Heart left ventricle (tissue), 16 donors: ENCODE measurements at places on chromosomes 12 and 14.

GRCh38 chr12:116161588-116161987, 115.9 kb downstream of the MED13L start:
- DNase-seq: no peak

DNA sequence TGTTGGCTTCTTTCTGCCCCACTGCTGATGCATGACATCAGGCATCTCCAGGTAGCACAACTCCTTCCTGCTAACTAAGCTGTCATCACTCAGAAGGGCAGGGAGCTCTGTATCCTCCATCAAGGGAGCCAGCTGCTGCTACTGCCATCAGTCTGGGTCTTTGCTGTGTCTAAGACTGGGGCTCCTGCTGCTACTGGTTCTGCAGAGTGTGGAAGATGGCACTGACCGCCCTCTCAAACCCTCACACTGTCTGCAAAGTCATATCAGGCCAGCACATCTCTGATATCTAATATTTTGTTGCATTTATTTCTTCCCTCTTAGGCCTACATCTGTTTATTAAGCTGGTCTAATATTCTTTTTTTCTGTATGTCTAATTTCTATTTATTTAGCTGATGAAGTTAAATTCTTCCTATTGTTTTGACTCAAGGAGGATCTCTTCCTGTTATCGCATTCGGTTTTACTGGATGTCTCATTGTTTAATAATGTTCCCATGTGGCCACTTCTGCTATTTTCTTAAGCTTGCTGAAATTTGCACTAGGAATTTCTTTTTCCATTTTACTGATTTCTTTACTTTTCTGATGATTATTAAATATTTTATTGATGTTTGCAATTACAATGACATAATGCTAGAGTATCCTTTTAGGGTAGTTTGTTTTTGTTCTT, 7.6 kb upstream of the E2F7 start:
- DNase-seq: no peak

GRCh38 chr12:88419794-88420193, 160.5 kb downstream of the KITLG start:
- no peak for DNase-seq

- DNase-seq: no peak
Observed at GRCh38 chr14:73686901-73687300, 27.3 kb downstream of the PNMA1 start.

- peak; percentile 30 for DNase-seq
Observed at GRCh38 chr14:24734917-24735500, 101.0 kb upstream of the GZMB start.

DNA sequence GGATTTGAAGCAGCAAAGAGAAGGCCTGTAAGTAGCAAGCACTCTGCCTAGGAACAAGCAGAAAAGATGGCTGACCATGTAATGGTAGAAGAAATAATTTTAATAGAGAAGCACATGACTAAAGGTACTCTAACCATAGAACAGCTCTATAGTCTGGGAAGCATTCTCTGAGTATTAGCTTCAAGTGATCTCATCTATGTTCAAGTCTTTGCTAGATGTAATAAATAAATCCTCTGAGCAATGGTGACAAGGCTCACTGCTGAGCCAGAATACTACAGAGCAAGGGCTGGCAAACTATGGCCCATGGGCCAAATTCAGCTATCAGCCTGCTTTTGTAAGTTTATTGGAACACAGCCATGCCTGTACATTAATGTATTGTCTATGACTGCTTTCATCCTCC, 84.8 kb downstream of the PEBP1 start:
- DNase-seq: no peak

DNA sequence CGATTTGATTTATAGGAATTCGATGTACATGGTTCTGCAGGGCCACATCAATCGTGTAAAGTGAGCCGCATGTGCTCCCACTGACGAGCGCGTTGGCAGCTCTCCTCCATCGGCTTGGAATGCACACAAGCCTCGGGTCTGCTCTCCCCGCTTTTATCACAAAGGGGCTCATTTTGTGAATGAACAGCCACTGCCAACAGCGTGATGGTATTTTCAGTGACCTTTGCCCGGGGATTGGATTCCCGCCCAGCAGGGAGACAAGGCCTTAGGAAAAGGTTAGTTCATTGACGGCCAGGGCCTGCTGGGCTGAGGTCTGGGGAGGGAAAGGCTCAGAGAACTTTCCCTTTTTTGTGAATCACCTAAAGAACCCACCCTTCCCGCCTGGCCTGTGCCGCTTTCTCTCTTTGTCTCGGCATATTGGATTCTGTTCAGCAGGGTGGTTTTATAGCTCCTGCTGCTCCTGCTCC, 232.1 kb downstream of the MSRB3 start:
- peak; percentile 51 for DNase-seq

DNA sequence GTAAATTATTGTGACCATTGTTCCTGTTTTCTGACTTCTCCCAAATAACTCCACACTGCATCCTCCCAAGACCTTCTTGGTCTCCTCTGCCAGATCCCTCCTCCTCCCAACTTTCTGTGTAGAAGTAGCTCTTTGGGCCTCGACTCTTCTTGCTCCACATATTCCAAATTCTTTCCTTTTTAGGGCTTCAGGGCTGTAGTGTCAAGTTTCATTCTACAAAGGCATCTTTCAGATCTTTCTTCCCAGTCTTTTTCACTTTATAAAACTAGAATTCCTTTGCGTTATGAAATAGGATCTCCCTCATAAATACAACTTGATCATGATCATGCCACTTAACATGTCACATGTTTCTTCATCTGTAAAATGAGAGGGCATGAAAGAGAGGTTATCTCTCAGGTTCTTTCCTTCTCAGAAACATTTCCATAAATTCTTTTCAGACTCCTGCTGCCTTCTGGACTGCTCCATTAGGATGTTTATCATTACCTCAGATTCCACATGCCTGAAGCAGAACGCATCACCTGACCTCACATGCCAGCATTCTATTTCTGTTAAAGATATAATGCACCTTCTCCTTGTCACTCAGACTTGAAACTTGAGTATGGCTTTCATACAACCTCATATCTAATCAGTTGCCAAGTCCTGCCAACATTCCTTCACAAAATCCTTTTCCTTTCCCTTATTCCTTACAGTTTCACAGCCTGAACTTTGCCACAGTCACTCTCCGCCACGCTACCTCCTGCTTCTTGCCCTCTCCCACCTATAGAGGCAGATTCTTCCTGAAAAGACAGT, 8.5 kb downstream of the SLC38A1 start:
- DNase-seq: no peak

- no peak for DNase-seq
Observed at GRCh38 chr12:129552996-129553750, 350.7 kb downstream of the TMEM132D start.

- DNase-seq: no peak
Observed at GRCh38 chr12:58443273-58443980, 476.9 kb downstream of the LRIG3 start.

DNA sequence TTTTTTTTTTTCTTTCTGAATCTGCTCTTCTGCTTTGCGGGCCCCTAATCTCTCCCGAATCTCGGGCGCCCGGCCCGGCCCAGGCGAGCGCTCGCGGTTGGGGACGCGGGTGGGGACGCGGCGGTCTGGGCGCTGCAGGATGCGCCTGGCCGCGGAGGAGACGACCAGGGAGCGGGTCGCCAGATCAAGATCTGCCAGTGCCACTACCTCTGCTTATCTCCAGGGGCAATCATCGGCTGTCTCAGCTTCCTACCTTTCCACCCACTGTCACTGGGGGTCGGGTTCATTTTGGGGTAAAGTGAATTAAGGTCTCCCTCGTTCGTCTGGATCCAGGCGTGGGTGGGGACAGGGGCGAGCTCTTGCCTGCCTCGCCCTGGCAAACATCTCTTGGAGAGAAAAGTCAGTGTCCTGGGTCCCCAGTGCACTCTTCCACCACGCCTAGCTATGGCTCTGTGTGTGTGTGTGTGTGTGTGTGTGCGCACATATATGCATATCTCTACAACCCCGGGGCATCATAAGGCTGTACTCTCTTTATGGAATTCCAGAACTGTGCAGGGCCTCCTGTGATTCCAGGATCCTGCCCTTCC, 422.3 kb downstream of the VRK1 start:
- DNase-seq: no peak

DNA sequence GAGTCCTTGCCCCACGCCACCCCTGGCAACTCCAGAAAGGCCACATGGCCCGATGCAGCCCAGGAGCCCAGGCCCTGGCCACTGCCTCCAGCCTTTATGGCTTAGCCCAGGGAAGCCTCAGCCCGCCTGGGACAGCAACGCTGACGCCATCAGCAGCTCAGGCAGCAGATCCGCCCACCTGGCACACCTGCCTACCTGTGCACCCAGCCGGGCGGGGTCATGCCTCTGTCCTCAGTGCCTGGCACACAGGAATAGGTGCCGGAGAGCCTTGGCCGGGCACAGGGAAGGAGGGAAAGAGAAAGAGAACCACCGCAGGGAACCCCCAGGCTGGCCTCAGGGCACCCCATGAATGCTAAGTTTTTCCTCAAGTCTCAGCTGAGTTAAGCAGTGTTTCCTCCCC, 21.1 kb downstream of the BEGAIN start:
- DNase-seq: no peak

GRCh38 chr12:62695696-62696095, 229.1 kb downstream of the MON2 start:
- DNase-seq: no peak

DNA sequence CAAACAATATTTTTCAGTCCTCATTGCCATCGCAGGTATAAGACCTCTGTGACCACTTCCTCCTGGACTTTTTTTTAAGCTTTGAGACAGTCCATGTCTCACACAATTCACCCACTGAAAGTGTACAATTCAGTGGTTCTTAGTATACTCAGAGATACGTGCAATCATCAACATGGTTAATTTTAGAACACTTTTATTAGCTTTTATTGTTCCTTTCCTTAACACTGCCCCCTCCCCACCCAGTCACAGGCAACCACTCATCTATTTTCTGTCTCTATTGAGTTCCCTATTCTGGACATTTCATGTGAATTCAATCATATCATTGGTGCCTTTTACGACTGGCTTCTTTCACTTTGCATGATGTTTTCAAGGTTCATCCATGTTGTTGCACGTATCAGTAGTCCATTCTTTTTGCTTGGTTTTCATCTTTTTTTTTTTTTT, 16.2 kb downstream of the NCKAP5L start:
- DNase-seq: no peak

GRCh38 chr12:57735952-57736740, 2.4 kb downstream of the AGAP2 start:
- peak; percentile 54 for DNase-seq

DNA sequence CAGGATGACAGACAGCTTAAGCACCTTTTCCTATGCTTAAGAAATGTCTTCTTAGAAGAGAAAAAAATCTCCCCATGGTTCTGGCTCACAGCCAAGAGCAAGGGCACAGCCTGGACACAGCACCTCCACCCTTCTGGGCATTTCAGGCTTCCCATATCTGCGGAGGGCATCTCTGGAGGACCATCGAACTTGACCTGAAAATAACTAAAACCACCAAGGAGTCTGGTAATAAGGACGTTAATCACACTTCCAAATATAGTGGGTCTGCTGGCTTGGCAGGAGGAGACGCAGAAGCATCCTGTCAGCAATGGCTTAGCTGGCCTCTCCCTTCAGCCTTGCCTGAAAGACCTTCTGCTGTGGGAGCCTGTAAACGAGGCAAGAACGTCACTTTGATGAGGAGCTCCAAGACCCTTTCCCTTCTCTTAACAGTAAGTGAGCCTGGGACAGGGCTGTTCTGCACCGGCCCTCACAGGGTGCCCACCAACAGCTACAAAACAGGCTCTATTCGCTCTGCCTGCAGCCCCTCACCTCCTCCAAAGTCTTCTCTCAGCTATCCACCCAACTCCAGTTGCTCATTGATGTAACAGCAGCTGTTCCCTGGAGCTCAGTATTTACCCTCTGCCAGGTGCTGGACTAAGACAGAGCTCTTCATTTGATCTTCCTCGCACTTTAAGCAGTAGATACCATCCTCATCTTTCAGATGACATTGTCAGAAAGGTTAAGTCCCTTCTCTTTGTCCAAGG, 13.2 kb downstream of the SETD3 start:
- no peak for DNase-seq

DNA sequence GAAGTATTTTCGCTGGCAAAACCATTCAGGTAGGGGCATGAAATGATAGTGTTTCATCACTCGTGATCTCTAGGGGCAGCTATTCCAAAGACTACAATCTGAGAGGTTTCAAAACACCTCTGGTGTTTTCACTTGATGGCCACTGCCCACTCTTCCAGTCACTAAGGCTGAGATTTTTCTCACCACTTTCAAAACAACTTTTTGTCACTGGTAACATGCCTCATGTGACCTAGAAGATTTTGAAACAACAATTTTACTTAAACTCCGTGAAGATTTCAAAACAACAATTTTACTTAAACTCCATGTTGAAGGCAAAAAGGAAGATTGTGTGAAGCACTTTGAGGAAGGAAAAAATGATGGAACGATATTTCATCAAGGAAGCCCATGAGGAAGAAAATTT, 1.2 kb upstream of the IRAK3 start:
- no peak for DNase-seq

DNA sequence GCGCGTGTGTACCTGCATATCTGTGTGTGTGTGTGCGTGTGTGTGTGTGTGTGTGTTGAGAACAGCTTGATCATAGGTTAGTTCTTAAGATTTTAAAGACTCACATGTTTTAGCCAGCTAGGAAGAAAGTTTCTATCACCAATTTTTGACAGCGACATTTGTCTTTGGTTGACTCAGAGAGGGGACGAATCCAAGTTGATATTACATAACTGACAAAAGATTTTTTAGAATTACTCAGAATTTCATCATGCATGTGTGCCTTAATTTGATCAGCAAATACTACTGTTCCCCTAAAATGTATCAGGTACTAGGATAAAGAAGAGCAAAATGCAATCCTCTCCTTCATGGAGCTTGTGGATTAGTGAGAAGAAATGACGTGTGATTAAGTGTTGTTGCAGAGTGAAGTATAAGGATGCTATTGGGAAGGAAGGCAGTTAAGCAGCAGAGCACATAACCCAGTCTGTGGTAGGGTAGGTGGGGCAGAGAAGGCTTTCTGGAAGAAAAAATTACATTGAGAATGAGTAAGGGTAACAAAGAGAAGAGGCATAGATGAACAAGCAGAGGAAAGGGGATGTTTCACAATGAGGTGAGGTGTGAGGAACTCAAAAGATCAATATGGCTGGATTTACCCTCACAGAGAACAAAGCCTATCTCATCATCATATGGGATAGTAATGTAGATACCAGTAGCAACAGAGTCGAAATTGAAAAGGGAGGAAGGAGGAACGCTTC, 77.5 kb downstream of the ELK3 start:
- no peak for DNase-seq

DNA sequence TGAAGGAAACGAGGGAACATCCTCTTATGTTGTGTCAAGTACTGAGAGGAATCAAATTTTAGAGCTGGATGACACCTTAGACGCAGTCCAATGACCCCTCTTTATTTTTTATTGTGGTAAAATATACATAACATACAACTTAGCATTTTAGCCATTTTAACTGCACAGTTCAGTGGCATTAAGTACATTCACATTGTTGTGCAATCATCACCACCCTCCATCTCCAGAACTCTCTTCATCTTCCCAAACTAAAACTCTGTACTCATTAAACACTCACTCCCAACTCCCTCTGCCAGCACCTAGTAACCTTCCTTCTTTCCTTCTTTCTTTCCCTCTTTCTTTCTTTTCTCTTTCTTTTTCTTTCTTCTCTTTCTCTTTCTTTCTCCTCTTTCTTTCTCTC, 97.2 kb upstream of the SLC24A4 start:
- DNase-seq: no peak

GRCh38 chr12:7989827-7990491, 42.6 kb upstream of the FOXJ2 start:
- no peak for DNase-seq
